ENCODE measurements at places on chromosomes 7 and 10.

GRCh38 chr10:76869931-76870330 lies 767.7 kb downstream of the KCNMA1 start:
- no peak for DNase-seq

DNA sequence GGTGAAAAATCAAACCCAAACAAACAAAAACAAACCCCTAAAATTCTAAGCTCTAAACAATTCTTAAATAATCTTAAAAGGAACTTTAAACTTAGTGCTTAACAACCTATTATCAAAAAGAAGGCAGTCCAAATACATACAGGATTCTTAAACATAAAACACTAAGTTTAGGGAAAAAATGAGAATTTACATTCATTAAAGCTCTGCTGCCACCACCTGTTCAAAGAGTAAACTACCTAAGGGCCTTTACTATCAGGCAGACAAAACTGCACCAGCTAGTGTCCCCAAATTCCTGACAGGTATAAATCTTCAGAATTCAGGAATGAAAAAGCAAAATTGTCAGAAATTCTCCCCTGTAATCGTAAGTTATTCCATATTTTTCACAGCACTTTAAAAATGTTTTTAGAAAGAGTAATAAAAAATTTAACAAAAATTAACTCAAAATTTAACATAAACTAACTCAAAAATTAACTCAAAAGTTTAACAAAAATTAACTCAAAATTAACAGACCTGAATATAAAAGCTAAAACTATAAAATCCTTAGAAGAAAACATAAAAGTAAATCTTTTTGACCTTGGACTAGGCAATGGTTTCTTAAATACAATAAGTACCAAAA lies 55.1 kb downstream of the PDZD8 start:
- no peak for DNase-seq

- no peak for DNase-seq
Measured at GRCh38 chr7:150397346-150398107, 18.4 kb downstream of the ZNF775 start.

- no peak for DNase-seq
Measured at GRCh38 chr10:95217476-95217875, 23.4 kb downstream of the ACSM6 start.

- no peak for DNase-seq
Measured at GRCh38 chr7:227926-228325, 35.6 kb downstream of the FAM20C start.

- DNase-seq: no peak
Measured at GRCh38 chr7:6402041-6402440, 45.7 kb downstream of the DAGLB start.

DNA sequence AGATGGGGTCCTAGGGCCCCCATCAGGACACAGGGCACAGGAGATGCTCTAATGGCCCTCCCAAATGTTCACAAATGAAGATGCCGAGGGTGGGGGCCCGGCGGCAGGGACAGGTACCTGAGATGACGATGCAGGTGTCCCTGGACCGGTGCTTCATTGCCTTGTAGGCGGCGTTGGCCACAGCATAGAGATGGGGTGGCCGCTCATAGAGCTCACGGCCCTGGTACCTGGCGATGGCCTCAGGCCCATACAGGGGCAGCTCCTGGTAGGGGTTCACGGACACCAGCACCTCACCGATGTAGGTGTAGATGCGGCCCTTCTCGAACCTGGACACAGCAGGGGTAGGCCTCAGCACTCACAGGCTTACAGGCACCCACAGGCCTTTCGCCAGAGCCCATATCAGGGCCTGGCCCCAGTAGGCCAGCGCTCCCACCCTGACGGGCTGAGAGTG lies 2.0 kb downstream of the MYO1G start:
- no peak for DNase-seq
